Mesothelial cell of epicardium (in vitro differentiated cells): ENCODE measurements at places on chromosomes 3 and 15. TPM values are rescaled to one million over a fixed set of nuclear protein-coding genes. Genes with fewer than 3 reads are reported as not detected.

The TAMM41 gene
- total RNA-seq = 27.4 to 30.9 TPM (median 27.7 TPM) in 3 replicates

The CCR8 gene
- total RNA-seq = not detected in 3 replicates

The GASK1A gene
- total RNA-seq = 0.75 to 1.6 TPM (median 0.84 TPM) in 3 replicates

The UACA gene
- total RNA-seq = 64.6 to 70.3 TPM (median 68.5 TPM) in 3 replicates

The GPR149 gene
- total RNA-seq = not detected in 3 replicates

The DGKG gene
- total RNA-seq = 0.04 to 0.38 TPM (median 0.16 TPM) in 3 replicates

The GOLGA8G gene
- total RNA-seq = not detected in 3 replicates

The ROBO2 gene
- 82.3 to 90.3 TPM (median 82.4 TPM) in 3 replicates for total RNA-seq

The SGO1 gene
- 9.3 to 10.1 TPM (median 9.6 TPM) in 3 replicates for total RNA-seq

DNA sequence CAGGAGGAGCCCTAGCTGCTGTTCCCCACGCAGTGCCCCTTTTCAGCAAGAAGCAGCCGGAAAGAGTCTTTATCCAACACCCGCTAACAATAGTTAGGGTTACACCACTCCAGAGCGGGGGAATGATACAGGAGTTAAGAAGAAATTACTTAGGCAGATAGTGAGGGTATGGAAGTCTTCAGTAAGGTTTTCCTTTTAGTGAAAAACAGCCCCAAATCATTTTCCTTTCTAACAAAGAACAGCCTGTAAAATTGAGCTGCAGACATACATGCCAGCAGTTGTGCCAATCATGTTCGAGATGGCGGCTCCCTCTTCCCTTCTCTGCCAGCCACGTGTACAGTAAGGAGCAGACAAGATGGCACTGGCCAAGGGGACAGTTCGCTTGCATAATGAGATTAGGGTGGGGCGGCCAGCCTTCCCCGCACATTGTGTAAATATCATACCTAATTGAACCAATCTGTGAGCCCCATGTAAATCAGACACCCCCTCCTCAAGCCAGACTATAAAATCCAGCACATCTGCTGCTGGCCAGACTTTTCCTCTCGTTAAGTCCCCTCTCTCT lies 18.5 kb upstream of the SENP5 start:
- no peaks in the 10 kb centered on the region for H3K27me3 ChIP-seq
- DNase-seq = no peak
- H3K27ac ChIP-seq = no peak overlapping the region

DNA sequence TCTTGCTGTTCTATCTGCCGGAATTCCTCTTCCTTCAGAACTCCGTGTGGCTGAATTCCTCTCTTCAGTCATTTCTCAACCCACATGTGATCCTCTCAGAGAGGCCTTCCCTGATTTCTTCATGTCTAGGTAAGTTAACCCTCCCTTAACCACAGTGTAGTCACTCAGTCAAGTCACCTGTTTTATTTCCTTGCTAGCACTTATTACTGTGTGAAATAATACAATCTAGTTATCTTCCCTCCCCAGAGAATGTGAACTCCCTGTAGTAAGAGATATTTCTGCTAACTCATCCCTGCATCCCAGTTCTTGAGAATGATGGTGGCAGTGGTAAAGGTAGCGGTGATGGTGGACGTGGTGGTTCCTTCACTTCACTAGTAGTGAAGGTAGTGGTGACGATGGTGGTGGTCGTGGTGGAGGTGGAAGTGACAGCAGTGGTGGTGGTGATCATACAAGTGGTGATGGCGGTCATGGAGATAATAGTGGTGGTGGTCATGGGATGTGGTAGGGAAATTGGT lies 33.3 kb downstream of the COL6A5 start:
- H3K4me1 ChIP-seq = peaks cover 16% of the 10 kb centered on the region
- H3K36me3 ChIP-seq = no peaks in the 10 kb centered on the region
- no peak overlapping the region for H3K4me3 ChIP-seq
- no peak for DNase-seq
- no peaks in the 10 kb centered on the region for H3K27me3 ChIP-seq

GRCh38 chr3:10504171-10505049 lies 976 bp downstream of the ATP2B2 start:
- H3K27me3 ChIP-seq = peaks cover 79% of the 10 kb centered on the region
- H3K36me3 ChIP-seq = no peaks in the 10 kb centered on the region
- no peak overlapping the region for H3K4me3 ChIP-seq
- no peaks in the 10 kb centered on the region for H3K4me1 ChIP-seq
- DNase-seq = no peak

GRCh38 chr15:57780471-57780870 lies 74.0 kb downstream of the POLR2M start:
- peaks cover 3% of the 10 kb centered on the region for H3K27me3 ChIP-seq
- no peak overlapping the region for H3K4me3 ChIP-seq
- no peak for DNase-seq
- peaks cover 21% of the 10 kb centered on the region for H3K4me1 ChIP-seq
- H3K27ac ChIP-seq = no peak overlapping the region

- peaks cover under 1% of the 10 kb centered on the region for H3K4me1 ChIP-seq
- H3K4me3 ChIP-seq = no peak overlapping the region
- peak overlapping the region; percentile 21 for H3K27ac ChIP-seq
- no peak for DNase-seq
- no peaks in the 10 kb centered on the region for H3K36me3 ChIP-seq
Measured at GRCh38 chr15:29124581-29125381, 144.8 kb downstream of the NSMCE3 start.

- DNase-seq = no peak
- no peak overlapping the region for H3K27ac ChIP-seq
- H3K36me3 ChIP-seq = no peaks in the 10 kb centered on the region
- peaks cover 27% of the 10 kb centered on the region for H3K27me3 ChIP-seq
Measured at GRCh38 chr3:132136334-132136716, 101.5 kb upstream of the CPNE4 start.

- peaks cover 8% of the 10 kb centered on the region for H3K4me1 ChIP-seq
- H3K4me3 ChIP-seq = no peak overlapping the region
- H3K36me3 ChIP-seq = peaks cover 38% of the 10 kb centered on the region
- DNase-seq = no peak
Measured at GRCh38 chr3:119235151-119235550, 5.5 kb downstream of the B4GALT4 start.

DNA sequence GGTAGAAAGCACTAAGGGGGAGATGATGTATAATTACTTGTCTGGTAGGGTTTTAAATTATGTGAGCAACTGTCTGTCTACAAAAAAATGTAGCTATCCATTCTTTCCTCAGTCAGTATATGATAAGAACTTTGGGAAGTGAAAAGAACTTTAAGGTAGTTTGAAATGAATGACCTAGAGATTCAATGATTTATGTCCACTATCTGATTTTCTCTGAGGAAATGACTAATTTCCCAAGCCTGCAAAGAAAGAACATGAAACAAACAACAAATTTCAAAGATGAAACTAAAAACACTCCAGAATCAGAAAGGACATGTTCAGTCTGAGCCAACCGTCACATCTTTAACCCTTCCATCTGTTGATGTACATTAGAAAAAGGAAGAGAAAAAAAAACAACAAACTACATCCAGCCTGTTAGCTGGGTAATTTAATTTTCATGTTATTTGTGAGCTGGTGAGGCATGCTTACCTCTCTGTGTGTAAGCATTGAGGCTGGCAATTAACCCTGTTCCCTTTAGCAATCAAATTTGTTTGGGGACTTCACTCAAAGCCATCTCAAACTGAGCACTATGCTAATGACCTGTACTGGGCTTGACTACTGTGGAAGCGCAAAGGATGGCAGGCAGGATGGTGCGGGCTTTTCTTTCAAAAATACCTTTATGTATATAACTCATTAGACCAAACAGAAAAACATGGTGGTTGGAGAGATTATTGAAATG lies 220.1 kb downstream of the TUSC7 start:
- peaks cover 11% of the 10 kb centered on the region for H3K4me1 ChIP-seq
- no peak for DNase-seq
- no peak overlapping the region for H3K27ac ChIP-seq
- H3K36me3 ChIP-seq = no peaks in the 10 kb centered on the region
- H3K27me3 ChIP-seq = no peaks in the 10 kb centered on the region
- no peak overlapping the region for H3K4me3 ChIP-seq

DNA sequence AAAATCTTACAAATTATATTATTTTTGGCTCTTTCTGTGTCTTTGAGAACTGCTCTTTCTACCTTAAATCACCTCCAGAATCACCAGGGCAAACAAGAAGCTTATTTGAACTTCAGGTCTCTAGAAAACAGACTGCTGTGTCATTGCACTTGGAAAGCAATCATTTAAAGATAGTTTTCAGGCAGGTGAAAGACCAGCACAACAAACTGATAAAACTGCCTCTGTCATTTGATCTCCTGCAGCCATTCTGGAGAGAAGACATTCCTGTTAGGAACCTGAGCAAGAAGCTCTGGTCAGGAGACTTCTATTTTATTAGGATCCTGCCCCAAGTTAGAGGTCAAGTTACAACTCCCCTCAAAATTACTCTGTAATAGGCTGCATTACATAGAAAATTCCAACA lies 50.7 kb upstream of the AP4E1 start:
- peak overlapping the region; percentile 88 for H3K27ac ChIP-seq
- peaks cover 37% of the 10 kb centered on the region for H3K4me1 ChIP-seq
- no peak overlapping the region for H3K4me3 ChIP-seq
- no peaks in the 10 kb centered on the region for H3K27me3 ChIP-seq
- DNase-seq = no peak

DNA sequence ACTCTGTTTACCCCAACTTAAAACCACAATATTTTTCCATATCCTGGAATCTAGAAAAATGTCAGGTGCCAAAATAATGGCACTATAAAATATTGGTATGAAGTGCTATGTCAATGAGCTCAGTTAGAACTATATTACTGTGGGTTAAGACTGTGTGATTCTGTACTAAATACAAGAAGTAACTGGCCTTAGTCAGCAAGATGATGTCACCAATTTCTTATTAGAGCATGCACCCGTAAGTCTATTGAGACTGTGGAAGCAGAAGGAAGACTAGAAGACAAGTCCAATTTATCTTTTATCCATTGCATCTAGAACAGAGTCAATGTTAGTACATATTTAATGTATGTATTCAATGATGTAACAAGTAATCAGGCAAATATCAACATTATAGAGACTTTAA lies 25.0 kb downstream of the LRRC58 start:
- no peaks in the 10 kb centered on the region for H3K4me1 ChIP-seq
- H3K4me3 ChIP-seq = no peak overlapping the region
- H3K36me3 ChIP-seq = peaks cover 37% of the 10 kb centered on the region
- H3K27ac ChIP-seq = no peak overlapping the region
- DNase-seq = no peak
- H3K27me3 ChIP-seq = no peaks in the 10 kb centered on the region

GRCh38 chr3:160956785-160957184 lies 148.4 kb downstream of the B3GALNT1 start:
- H3K36me3 ChIP-seq = no peaks in the 10 kb centered on the region
- peaks cover 10% of the 10 kb centered on the region for H3K4me1 ChIP-seq
- no peaks in the 10 kb centered on the region for H3K27me3 ChIP-seq
- DNase-seq = no peak

DNA sequence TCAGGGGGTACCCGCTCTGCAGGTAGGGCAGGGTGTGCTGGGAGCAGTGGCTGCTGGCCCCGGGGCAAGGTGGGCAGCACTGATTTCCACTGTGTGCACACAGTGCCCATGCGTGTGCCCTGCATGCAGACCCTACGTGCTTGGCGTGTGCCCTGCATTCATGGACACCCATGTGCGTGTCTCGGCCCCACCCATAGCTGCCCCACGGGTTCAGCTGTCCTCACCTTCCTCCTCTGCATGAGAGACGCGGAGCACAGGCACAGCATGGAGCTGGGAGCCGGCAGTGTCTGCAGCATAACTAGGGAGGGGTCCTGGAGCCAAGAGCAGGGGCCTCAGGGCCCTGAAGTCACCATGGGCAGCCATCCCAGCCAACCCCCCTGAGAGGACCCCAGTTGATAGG lies 1.6 kb upstream of the UCN2 start:
- H3K36me3 ChIP-seq = no peaks in the 10 kb centered on the region
- H3K4me1 ChIP-seq = peaks cover 16% of the 10 kb centered on the region
- no peak overlapping the region for H3K4me3 ChIP-seq
- H3K27me3 ChIP-seq = no peaks in the 10 kb centered on the region

DNA sequence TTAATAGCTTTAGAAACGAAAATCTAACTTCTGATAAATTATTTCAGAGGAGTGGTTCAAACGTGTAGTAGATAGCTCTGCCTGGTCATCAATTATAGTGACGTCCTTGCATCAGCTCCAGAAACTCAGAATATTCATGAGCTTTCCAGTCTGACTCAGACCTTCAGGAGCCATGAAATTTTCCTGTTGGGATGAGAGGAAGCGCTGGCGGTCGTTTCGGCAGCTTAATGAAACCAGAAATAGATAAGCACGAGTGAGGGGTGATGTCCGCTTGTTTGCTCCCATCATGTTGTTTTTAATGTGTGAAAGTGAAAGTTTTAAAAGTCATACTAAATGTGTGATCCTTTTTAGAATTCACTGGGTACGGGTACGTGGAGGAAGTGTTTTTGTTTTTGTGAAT lies 141.1 kb downstream of the PGPEP1L start:
- peaks cover 26% of the 10 kb centered on the region for H3K4me1 ChIP-seq
- peak overlapping the region; percentile 74 for H3K27ac ChIP-seq
- H3K27me3 ChIP-seq = no peaks in the 10 kb centered on the region
- H3K36me3 ChIP-seq = peaks cover 6% of the 10 kb centered on the region

DNA sequence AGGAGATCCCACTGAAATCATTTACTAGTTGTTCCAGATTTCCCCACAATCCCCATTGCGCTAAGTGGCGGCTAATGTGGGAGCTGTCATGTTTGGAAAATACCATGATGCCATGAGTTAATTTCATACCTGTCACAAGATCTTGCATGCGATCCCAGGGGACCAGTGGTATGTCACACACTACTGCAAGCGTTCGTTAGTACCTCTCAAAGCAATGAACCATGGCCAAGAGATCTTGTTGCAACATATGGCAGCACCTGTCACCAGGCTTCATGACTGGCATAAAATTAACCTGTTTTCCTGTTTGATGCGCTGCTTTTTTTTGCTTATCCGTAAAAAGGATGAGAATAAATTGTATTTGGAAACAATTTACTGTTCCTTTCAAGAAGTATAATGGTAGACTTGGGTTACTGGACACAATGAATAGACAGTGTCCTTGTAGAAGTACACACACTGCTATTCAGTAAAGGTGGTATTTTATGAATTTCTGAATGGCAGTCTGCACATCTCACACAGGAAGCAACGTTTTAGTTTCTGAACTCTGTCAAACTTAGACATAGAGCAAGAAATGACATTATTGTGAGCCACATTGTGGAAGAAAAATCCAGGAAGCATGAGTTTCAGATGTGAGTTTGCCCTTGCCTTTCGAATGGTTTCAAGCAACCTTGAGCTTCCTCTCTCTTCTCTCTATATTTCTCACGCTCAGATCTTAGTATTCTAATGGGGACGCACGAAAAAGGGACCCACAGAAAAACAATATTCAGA lies 81.9 kb downstream of the CHL1 start:
- no peak overlapping the region for H3K27ac ChIP-seq
- peaks cover 51% of the 10 kb centered on the region for H3K27me3 ChIP-seq
- H3K4me1 ChIP-seq = no peaks in the 10 kb centered on the region

- peak overlapping the region; percentile 7 for H3K27ac ChIP-seq
- H3K27me3 ChIP-seq = no peaks in the 10 kb centered on the region
- no peak for DNase-seq
- no peaks in the 10 kb centered on the region for H3K36me3 ChIP-seq
- H3K4me3 ChIP-seq = no peak overlapping the region
- H3K4me1 ChIP-seq = peaks cover 61% of the 10 kb centered on the region
Measured at GRCh38 chr15:35679186-35679585, 133.2 kb upstream of the DPH6 start.

DNA sequence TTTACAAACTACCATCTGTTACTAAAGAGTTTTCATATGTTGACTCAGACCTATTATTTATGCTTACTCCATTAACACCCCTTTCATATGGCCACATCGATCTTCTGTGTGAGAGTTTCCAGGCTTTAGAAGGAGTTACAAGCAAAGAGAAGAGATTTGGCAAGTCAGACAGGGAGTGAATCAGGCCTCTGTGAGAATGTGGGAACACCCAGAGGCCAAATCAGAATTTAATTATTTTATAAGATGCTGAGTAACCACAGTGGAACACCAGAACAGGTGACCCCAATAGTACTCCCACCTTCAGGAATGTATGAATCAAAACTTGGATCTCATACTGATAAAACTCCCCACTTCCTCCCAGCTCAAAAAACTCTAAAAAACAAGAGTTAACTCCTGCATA lies 42.0 kb downstream of the IFT57 start:
- peaks cover 16% of the 10 kb centered on the region for H3K36me3 ChIP-seq
- no peaks in the 10 kb centered on the region for H3K27me3 ChIP-seq
- no peak overlapping the region for H3K4me3 ChIP-seq
- peaks cover 21% of the 10 kb centered on the region for H3K4me1 ChIP-seq
- no peak for DNase-seq
